ENCODE measurements at places on chromosomes 3 and 15. TPM values are rescaled to one million over a fixed set of nuclear protein-coding genes. Genes with fewer than 3 reads are reported as not detected.

The STRIT1 gene
- polyA plus RNA-seq = not detected

- no peak overlapping the region for H3K4me3 ChIP-seq
- H3K36me3 ChIP-seq = no peaks in the 10 kb centered on the region
- H3K27me3 ChIP-seq = peaks cover 22% of the 10 kb centered on the region
- H3K4me1 ChIP-seq = peaks cover 14% of the 10 kb centered on the region
- no peak for DNase-seq
These were observed 136.7 kb downstream of the SMAD6 start for GRCh38 chr15:66838671-66839239.

The EIF4E3 gene
- polyA plus RNA-seq = 32.1 TPM

GRCh38 chr15:33910741-33911140 lies 57.6 kb upstream of the CHRM5 start:
- H3K27ac ChIP-seq = no peak overlapping the region
- H3K27me3 ChIP-seq = no peaks in the 10 kb centered on the region
- no peak for DNase-seq
- H3K4me3 ChIP-seq = no peak overlapping the region

GRCh38 chr3:53773611-53774368 lies 72.4 kb downstream of the CHDH start:
- no peaks in the 10 kb centered on the region for H3K4me1 ChIP-seq
- H3K4me3 ChIP-seq = no peak overlapping the region
- H3K27ac ChIP-seq = no peak overlapping the region
- H3K27me3 ChIP-seq = peaks cover 17% of the 10 kb centered on the region
- no peaks in the 10 kb centered on the region for H3K36me3 ChIP-seq

The TLR9 gene
- not detected for polyA plus RNA-seq

The SATB1 gene
- 265 TPM for polyA plus RNA-seq

- peaks cover 6% of the 10 kb centered on the region for H3K27me3 ChIP-seq
- peaks cover 6% of the 10 kb centered on the region for H3K36me3 ChIP-seq
- H3K4me1 ChIP-seq = peaks cover 11% of the 10 kb centered on the region
- no peak overlapping the region for H3K27ac ChIP-seq
- no peak for DNase-seq
- H3K4me3 ChIP-seq = no peak overlapping the region
These were observed 89.2 kb upstream of the SNRPA1 start for GRCh38 chr15:101384276-101384675.

- peaks cover 1% of the 10 kb centered on the region for H3K27me3 ChIP-seq
- H3K4me3 ChIP-seq = no peak overlapping the region
- H3K4me1 ChIP-seq = peaks cover 6% of the 10 kb centered on the region
- no peaks in the 10 kb centered on the region for H3K36me3 ChIP-seq
These were observed 30.9 kb downstream of the MGLL start for GRCh38 chr3:127791221-127791913.

The CD200 gene
- 0.79 TPM for polyA plus RNA-seq

DNA sequence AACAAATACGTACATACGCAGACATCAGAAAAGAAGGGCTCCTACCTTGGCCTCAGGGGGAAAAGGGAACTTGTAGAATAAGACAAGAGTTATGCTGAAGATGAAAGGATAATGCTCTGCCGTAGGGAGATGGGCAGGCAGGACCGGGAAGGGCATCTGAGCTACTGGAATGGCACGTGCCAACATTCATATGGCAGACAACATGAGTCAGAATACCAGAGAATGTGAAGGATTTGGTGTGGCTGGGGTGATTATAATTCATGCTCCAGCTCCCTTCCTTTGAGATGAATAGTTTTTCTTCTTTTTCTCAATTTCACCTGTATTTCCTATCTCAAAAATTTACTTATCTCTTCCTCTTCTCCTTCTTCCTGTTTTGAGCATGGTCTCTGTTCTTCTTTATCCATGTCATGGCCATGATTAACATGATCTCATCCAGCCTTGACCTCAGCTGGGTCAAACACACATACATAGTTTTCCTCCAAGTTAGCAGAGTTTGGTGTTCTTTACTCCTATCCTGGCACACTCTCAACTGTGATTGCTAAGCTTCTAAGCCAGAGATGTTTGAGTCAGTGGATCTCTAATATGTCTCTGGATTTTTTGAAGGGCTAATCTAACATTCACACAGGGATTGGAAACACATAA lies 507.0 kb downstream of the FOXP1 start:
- no peaks in the 10 kb centered on the region for H3K27me3 ChIP-seq
- no peak overlapping the region for H3K4me3 ChIP-seq
- no peaks in the 10 kb centered on the region for H3K36me3 ChIP-seq
- no peak for DNase-seq
- H3K4me1 ChIP-seq = peaks cover 58% of the 10 kb centered on the region

DNA sequence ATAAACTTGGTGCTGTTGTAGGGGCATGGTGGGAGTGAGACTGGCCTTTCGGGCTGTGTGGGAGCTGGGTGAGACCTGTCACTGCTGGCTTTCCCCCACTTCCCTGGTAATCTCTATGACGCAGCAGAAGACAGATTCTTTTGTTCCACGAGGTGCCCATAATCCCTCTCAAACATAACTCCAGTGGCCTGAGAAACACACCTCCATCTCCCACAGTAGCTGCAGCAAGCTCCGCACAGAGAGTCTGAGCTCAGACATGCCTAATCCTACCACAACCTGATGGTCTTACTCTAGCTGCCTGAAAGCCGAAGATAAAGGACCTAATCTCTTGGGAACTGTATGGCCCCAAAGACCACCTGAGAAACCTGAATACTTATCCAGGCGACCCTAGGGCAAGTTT lies 225.6 kb upstream of the CRBN start:
- H3K27me3 ChIP-seq = peaks cover 43% of the 10 kb centered on the region
- no peaks in the 10 kb centered on the region for H3K4me1 ChIP-seq
- H3K36me3 ChIP-seq = peaks cover 21% of the 10 kb centered on the region
- H3K27ac ChIP-seq = no peak overlapping the region

GRCh38 chr15:84400820-84401219 lies 165.2 kb downstream of the GOLGA6L4 start:
- H3K27me3 ChIP-seq = peaks cover 19% of the 10 kb centered on the region
- no peaks in the 10 kb centered on the region for H3K4me1 ChIP-seq
- H3K4me3 ChIP-seq = no peak overlapping the region
- DNase-seq = no peak
- no peak overlapping the region for H3K27ac ChIP-seq

GRCh38 chr3:48408823-48409281 lies 21.0 kb downstream of the PLXNB1 start:
- DNase-seq = peak; percentile 0
- no peak overlapping the region for H3K4me3 ChIP-seq
- peaks cover 2% of the 10 kb centered on the region for H3K4me1 ChIP-seq
- no peaks in the 10 kb centered on the region for H3K36me3 ChIP-seq
- H3K27me3 ChIP-seq = no peaks in the 10 kb centered on the region

The ARL14 gene
- not detected for polyA plus RNA-seq

GRCh38 chr3:42410370-42411131 lies at the start of gene LYZL4:
Gene LYZL4 (minus strand): TSS chr3:42410610. CDS start chr3:42407251, 3,359 bp downstream.
- H3K27me3 ChIP-seq = no peaks in the 10 kb centered on the region
- H3K27ac ChIP-seq = no peak within 1 kb of the TSS
- H3K4me1 ChIP-seq = peaks cover 12% of the 10 kb centered on the region
- no peak for DNase-seq

DNA sequence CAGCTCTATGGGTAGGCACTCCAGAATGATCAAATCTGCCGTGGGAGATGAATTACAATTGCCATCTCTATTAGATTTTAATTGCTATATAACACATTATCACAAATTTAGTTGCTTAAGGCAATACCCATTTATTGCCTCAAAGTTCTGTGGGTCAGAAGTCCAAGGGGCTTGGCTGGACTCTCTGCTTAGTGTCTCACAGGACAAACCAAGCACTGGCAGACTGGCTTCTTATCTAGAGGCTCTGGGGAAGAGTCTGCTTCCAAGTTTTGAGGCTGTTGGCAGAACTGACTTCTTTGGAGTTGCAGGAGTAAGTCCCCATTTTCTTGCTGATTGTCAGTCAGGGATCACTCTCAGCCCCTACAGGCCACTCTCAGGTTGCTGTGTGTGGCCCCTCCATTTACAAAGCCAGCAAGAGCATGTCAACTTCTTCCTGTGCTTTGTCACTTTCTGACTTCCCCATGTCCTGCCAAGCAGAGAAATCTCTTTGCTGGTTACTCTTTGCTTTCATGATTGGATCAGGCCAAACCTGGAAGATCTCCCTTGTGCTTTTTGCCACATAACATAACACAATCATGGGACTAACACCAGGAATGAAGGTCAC lies 93.5 kb upstream of the PRICKLE2 start:
- H3K27ac ChIP-seq = no peak overlapping the region
- H3K4me1 ChIP-seq = no peaks in the 10 kb centered on the region
- no peaks in the 10 kb centered on the region for H3K27me3 ChIP-seq
- no peaks in the 10 kb centered on the region for H3K36me3 ChIP-seq
- no peak for DNase-seq
- H3K4me3 ChIP-seq = no peak overlapping the region

DNA sequence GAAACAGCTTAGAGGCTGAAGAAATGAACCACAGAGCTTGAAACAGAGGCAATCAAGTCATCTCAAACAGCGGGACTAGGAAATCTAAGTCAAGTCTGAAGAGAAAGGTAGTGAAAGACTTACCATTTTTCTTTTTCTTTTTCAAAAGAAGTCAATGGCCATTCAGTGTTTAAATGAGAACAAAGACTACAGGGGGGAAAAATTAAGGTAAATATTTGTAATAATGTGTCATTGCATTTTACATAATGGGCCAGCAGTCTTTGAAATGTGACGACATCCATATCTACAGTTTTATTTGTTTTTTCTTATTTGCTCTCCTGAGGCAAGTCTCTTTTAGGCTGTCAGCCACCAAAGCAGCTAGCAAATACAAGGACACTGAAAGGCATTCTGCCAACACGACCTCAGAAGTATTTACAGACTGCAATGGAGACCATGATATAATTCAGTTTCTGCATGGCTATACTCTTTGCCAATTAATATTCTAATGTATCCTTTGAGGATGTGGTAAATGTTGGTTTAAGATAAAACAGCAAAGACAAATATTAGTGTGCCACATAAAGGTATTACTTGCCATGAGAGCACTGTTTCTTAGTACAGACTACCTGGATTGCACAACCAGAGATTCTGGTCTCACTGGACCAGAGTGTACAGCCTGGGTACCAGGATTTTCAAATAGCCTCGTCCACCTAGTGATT lies 307.0 kb upstream of the THBS1 start:
- no peaks in the 10 kb centered on the region for H3K27me3 ChIP-seq
- no peaks in the 10 kb centered on the region for H3K4me1 ChIP-seq
- H3K36me3 ChIP-seq = no peaks in the 10 kb centered on the region
- no peak for DNase-seq

GRCh38 chr3:59451800-59452746 lies 402.2 kb upstream of the CFAP20DC start:
- peak overlapping the region; percentile 73 for H3K4me3 ChIP-seq
- H3K27me3 ChIP-seq = no peaks in the 10 kb centered on the region
- DNase-seq = peak; percentile 2
- peak overlapping the region; percentile 96 for H3K27ac ChIP-seq
- peaks cover 76% of the 10 kb centered on the region for H3K4me1 ChIP-seq

DNA sequence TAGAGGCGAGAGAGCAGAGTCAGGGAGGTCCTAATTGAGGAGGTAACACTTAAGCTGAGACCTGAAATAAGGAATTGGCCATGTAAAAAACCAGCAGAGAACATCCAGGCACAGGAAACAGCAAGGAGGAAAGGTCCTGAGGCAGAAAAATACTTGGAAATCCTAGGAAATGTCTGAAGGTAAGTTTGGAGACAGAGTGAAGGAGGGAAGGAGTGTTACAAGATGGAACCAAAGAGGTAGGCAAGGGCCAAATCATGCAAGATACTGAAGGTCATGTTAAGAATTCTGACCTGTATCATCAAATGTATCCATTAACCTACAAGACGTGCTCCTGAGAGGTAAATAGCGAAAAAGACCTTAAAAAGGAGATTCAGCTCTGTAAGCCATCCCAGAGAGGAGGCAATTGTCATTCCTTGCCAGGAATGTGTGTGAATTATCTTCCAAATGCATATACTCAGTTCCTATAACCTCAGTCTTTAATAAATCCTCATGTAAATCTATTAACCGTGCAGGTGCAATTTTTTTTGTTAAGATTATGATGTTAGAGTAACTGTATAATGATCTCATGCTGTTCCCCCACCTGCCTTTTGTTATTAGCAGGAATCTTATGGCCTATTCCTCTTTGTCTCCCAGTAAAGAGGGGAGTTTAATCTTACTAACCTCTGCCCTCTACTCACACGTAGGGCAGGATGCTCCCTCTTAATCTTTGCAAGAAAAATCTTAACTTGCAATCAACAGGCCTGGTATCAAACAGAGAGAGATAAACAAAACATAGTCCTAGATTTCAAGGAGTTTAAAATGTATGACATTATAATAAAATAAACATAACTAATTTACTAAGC lies 166.9 kb downstream of the ULK4 start:
- H3K4me1 ChIP-seq = no peaks in the 10 kb centered on the region
- no peak for DNase-seq
- no peaks in the 10 kb centered on the region for H3K27me3 ChIP-seq
- no peak overlapping the region for H3K27ac ChIP-seq

DNA sequence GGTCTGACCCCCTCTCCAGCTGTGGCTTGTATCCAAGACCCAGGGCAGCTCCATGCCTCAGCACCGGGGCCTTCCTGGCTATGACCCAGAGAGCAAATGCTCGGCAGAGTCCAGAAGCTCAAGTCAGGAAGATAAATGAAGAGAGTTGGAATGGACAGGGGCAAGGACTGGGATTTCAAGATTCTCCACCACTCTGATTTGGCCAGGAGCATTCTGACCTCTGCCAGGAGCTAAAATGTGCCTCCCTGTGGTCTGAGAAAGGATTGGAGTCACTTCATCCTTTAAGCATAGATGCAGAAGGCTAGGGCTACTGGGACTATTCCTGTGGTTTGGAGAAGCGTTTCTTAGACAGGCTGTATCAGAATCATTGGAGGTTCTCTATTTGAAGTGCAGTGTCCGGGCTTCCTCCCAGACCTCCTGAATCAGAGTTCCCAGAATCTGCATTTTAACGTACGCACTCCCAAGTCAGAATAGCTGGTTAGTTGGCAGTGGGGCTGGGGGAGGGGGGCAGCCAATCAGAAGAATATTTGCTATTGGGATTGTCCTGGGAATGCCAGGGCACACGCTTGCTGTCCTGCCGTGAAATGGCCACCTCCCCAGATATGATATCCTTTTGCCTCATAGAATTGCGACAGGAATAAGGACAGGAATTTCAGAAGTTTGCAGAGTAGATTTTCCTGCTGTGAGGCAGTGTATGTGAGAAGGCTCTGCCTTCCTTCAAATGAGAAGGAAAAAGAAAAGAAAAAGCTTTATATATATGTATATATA lies 57.4 kb downstream of the HRH1 start:
- H3K4me1 ChIP-seq = no peaks in the 10 kb centered on the region
- no peak overlapping the region for H3K27ac ChIP-seq
- no peak overlapping the region for H3K4me3 ChIP-seq
- DNase-seq = no peak

- H3K4me1 ChIP-seq = peaks cover 7% of the 10 kb centered on the region
- H3K4me3 ChIP-seq = no peak overlapping the region
- DNase-seq = no peak
- H3K36me3 ChIP-seq = peaks cover 6% of the 10 kb centered on the region
- H3K27me3 ChIP-seq = no peaks in the 10 kb centered on the region
- no peak overlapping the region for H3K27ac ChIP-seq
These were observed 18.1 kb downstream of the GBE1 start for GRCh38 chr3:81743096-81744025.
